NCI-H69 (cell line): ENCODE measurements at places on chromosomes 6 and 20.

DNA sequence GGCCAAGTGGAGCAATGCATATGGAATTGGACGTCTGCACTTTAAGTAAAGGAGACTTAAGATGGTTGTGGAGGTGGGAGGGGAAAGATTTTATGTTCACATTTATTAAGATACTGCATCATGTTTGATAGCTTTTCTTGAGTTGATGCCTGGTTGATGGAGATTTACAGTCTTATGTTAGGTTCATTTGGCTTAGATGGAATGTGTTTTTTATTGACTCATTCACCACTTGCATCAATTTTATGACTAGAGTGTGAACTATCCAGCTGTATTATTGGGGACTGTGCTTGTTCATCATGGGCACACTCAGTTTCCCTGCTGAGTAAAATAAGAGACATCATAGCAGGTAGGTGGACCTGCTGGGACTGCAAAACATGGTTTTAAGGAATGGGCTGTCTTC lies 91.2 kb upstream of the SCP2D1 start:
- no peak for DNase-seq

- DNase-seq, result no peak
Measured at GRCh38 chr6:11772109-11772825, 6.3 kb downstream of the ADTRP start.

- no peak for DNase-seq
Measured at GRCh38 chr6:127397729-127398630, 54.6 kb upstream of the ECHDC1 start.

- DNase-seq, result no peak
Measured at GRCh38 chr6:70282919-70283461, 19.9 kb downstream of the COL9A1 start.

DNA sequence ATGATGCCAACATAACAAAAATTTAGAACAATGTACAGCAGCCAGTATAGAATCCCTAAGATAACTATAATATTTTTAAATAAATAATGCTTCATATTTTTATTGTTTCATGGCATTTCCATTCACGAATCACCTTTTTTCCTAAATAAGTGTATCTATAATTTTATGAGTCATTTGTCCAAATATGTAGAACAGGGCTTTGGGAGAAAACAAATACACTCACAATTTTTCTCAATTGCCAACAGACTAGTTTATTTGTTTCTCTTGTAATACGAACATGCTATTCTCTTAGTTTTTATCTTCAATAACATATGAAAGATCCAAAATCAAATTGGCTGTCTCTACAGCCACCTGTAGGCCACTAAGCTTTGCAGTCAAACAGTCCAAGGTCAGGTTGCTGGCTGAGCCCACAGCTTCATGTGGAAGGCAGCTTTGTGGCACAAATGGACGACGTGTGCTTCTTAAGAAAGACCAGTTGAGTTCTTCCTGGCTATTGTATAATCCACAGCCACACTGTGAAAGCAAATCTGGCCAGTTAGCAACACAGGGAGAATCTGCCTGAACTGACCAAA lies 29.0 kb downstream of the MKKS start:
- no peak for DNase-seq

GRCh38 chr6:117142995-117143394 lies 122.4 kb upstream of the VGLL2 start:
- no peak for DNase-seq

- DNase-seq, result no peak
Measured at GRCh38 chr20:62927128-62927705, 912 bp upstream of the DIDO1 start.

DNA sequence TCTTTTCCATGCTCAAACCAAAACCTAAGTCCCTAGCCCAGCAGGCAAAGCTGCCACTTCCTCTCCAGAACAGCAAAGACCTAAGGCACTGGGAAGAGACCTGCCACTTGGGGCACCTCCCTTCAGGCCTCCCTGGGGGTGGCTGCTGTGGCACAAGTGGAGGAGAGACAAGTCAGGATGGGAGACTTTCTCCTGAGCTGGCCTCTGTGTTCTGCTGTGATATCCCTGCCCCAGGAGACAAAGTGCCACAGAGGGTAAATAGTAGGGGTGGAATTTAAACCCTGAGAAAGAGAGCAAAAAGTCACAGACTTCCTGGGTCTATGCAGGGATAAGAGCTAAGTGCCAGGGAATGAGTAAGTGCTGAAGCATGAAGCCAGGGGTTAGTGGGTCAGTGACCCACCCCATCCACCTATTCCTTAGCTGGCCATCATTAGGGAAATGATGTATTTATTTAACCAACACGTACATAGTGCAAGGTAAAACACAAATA lies 84.2 kb downstream of the MRPL14 start:
- DNase-seq, result peak; percentile 31
